ENCODE measurements at places on chromosomes 4 and X.

DNA sequence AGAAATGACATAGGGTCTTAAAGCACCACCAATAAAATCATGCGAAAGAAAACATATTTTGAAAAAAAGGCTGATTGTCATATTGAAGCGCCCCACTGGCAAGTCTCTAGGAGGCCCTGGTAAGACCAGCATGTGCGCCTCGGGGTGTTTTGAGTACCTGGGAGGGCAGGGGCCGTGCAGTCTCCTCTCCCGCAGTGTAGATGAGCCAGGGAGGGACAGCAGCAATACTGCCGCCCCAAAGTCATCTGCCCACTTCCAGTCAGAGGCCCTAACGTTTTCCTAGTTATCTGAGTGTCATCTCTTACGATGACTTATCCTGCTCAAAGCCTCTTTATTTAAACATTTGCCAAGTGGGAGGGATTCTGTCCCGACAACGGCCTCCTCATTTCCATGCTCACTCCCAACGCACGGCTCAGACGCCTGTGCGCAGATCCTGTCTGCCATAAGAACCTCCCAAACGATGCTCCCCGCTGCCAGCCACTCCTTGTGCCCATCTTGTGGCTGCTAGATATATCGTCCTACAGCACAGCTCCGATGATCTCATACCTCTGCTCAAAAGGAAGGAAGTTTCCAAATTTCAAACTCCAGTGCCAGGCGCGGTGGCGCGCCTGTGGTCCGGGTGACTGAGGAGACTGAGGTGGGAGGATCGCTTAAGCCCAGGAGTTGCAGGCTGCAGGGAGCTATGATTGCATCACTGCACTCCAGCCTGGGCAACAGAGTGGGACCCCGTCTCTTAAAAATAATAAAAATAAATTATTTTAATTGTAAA, 17.2 kb upstream of the SCRG1 start:
- DNase-seq, result no peak

GRCh38 chr4:184400375-184400870, 73.9 kb downstream of the IRF2 start:
- no peak for DNase-seq

DNA sequence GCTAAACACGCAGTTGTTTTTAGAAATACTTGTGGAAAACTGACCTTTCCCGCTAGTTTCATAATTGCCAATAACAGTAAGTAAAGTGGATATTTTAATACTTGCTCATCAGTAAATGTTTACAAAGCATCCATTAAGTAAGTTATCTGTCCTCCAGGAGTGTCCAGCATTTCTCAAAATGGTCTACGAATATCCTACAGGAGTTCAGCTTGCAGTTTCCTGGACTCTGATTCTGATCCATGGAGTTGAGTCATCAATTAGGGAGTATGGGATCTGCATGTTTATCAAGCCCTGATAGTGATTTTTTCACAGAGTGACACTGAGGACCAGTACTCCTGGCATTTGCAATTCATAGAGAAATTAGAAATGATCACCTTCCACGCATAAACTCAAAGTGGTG, 325.2 kb upstream of the AADAT start:
- no peak for DNase-seq

- no peak for DNase-seq
Observed at GRCh38 chr4:97475621-97476020, 667.7 kb downstream of the STPG2 start.

DNA sequence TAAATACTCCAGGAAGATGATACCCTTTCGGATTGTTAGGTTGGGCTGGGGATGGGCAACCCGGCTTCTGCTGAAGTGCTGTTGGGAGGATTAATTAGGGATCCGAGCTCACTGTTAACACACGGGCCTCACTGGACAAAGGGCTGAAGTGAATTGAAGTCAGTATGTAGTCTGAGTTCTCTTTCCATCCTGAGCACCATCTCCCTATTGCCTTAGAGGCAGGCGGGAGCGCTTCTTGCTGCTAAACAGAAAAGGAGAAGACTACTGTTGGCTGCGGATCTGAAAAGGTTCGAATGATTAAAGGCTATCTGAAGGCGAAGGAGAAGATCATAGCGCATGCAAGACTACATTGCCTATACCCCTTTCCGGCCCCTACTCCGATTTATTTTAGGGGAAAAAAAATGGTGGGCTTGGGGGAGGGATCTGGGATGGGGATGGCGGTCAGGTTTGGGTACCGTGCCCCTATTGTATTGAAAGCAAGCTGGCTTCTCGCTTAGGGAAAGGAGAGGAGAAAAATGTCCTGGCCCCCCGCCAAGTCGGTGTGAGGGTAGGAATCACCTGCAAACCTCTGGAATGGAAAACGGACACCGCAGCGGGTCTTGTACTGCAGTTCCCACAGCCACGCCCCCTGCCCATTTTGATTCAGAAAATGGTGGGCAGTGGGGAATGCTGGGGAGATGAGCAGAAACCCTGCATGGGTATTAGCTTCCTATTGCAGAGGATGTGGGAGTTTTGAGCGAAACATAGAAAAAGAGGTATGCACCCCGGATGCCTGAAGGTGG, 22.3 kb downstream of the MORF4L2 start:
- no peak for DNase-seq

DNA sequence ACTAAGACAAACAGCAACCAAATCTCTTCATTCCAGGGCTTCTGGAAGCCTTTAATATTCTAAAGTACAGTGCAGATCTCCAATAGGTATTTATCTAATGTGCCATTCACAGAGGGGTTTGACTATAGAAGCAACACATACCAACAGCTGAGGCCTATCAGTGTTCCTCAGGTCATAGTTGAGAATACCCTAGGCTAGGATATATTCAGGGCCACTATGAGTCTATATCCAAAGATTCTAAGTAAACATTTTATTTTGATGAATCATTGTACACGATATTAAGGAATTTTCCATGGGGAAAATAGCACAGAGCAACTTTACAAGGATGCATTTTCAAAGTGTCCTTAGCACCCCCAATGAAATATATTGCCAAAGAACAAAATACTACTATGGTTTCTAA, 9.7 kb downstream of the SMIM10 start:
- no peak for DNase-seq

DNA sequence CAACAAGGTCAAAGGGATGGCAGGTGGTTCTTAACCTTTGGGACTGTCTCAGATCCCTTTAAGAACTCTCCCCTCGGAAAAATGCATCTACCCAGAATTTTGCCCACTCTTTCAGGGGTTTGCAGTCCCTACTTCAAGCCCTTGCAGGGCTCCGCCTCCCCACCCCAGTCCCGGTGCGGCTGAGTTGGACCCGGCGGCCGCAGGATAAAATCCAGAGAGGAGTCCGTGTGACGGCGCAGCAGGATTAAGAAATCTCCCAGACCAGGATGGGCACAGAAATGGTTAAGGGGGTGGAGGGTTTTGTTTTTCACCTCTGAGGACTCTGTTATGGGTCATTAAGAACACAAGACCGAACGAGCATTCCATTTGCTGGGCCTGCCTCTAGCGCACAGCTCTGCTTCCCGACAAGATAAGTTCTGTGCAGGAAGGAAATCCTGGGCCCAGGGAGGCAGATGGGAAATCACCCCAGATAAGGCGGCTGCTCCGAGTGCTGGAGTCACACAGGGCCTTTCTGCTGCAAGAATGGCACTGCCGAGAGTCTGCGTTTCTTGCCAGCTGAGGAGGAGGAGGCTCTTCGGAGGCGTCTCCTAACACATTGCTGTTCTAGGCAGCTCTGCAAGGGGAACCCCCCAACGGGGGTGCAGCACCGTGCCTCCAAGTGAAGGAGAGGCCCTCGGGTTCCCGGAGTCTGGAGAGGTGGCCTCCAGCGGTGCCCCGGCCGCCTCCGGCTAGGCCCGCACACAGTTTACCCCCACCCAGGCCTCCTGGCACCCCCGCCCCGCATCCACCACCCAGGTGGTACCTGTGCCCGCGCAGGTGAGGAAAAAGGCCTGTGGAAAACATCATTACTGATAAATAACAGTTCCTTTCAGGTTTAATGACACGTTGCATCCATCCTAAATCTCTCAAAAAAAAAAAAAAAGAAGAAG, 277.6 kb downstream of the BCOR start:
- no peak for DNase-seq

GRCh38 chrX:33989936-33990335, 142.2 kb downstream of the FAM47A start:
- DNase-seq, result peak; percentile 77

DNA sequence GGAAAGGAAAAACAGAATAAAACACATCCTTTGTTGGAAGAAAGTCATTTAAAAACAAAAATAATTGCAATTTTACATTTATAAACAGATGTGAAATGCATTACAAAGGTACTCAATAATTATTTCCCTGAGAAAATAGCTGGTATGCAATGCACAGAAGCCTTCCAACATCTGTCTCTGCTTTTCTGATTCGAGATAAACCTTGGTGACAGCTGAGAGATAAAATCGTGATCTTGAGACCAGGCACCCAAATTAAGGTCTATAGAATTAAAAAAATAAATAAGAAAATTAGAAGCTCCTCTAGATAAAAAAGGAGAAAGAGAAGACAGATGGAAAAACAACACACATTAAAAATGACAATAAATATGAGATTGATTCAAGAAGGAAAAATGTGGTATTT, 544.0 kb downstream of the SPRY1 start:
- DNase-seq, result no peak

DNA sequence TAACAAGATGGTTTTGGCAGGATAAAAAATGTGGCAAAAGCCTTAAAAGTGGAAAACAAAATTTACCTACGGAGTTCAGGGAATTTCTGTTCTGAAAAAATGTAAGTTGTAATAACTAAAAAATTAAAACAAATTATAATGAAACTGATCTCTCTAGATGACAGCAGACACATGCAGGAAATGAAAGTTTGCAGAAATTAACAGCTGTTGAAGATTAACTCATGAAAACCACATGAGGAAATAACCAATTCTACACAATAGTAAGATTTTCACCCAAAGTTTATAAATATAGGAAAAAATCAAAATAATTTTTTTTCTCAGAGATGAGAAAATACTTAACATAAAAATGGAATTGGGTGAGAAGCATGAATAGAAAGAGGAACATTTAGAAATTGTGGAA, 47.5 kb upstream of the UGT2B15 start:
- DNase-seq, result no peak

GRCh38 chrX:70132224-70132623, 1.0 kb upstream of the IGBP1 start:
- no peak for DNase-seq

Data from DMS153 (cell line).